ENCODE measurements at places on chromosomes 7 and 10. TPM values are rescaled to one million over a fixed set of nuclear protein-coding genes. Genes with fewer than 3 reads are reported as not detected.

GRCh38 chr7:64373017-64373416 lies 59.3 kb downstream of the ZNF736 start:
- DNase-seq = no peak

Gene TSC22D4
- 35.0 TPM for total RNA-seq

GRCh38 chr7:13179011-13179582 lies 491.7 kb downstream of the ARL4A start:
- DNase-seq = no peak

Gene HTRA1
- total RNA-seq = 104 TPM

Gene COL28A1
- 0.51 TPM for total RNA-seq

Gene FAM25C
- not detected for total RNA-seq

Gene ATXN7L1
- 5.5 TPM for total RNA-seq

DNA sequence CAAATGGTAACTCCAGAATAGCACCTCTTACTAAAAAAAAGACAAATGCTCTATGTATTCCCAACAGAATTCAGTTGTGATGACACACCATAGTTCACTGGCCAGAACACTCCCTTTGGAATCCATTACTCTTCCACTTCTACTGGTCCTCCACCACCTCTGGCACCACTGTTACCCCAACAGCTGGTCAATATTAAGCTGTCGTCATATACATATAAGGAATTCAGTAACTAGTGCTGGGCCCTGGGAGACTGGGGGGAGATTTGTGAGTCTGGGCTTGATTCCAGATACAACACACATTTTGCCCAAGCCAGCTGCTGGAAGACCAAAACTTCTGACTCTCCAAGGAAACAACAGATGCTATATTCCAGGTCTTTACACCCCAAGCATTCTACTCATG lies 26.0 kb upstream of the ITGA8 start:
- no peak for DNase-seq

Gene AOC1
- 0.43 TPM for total RNA-seq

DNA sequence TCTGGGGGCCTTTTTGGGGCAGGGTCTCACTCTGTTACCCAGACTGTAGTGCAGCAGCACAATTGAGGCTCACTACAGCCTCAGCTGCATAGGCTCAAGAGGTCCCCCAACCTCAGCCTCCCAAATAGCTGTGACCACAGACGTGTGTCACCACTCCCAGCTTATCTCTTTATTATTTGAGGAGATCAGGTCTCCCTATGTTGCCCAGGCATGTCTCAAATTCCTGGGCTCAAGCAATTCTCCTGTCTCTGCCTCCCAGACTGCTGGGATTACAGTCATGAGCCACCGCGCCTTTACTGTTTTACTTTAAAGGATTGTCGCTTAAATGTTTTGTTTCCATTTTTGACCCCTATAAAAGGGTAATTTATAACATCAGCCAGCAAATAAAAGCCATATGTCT lies 502.6 kb upstream of the AUTS2 start:
- no peak for DNase-seq

DNA sequence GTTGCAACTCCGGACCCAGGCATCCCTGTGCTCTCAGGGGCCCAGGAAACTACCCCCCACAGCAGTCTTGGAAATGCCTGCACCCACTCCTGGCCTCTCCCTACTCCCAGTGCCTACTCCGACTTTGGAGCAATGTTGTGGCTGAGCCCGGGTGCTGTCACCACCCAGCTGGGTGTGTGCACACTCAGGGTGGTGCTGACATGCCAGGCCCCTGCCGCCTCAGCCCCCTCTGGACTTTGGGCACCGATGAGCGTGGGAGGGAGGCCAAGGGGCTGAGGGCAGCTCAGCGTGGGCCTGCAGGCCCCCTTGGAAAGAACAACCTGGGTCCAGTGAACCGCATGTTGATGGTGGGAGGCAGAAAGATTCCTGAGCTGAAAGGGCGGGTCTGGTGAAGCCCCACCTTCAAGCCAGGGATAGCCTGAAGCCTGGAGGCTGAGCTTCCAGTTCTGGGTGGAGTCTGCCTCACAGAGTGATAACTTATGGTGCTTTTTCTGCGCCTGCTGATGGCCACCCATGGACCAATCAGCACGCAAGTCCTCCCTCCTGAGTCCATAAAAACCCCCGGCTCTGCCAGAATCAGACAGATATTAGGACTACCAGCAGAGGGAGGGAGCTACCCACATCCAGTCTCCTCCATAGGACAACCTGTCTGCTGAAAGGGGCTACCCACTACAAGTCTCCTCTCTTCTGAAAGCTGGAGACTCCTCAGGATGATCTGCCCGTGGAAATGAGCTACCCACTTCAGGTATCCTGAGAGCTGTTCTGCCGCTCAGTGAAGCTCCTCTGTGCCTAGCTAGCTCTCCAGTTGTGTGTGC lies 380.4 kb upstream of the SORCS1 start:
- DNase-seq = no peak

Gene AGMO
- total RNA-seq = 0.40 TPM

DNA sequence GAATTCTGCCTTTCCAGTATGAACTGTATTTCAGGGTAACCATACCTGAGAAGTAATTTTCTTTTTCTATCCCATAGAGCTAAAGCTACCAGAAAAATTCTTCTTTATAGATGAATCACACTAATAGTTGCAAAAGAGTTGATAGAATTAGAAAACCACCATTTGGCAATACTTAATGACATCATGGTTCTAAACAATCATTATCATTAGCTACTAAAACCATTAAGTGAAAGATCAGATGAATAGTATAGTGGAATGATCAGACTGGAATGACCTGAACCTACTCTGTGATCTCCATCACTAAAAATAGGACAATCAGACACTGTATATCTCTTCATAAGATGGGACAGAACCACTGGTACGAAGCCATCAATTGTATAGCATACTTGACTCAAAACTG lies 19.8 kb upstream of the ZC3HAV1L start:
- no peak for DNase-seq

- no peak for DNase-seq
These were observed 100.2 kb downstream of the COL13A1 start for GRCh38 chr10:69901628-69902505.

- no peak for DNase-seq
These were observed 84.6 kb upstream of the UNC5B start for GRCh38 chr10:71127773-71128172.

Gene ECHDC3
- total RNA-seq = 35.1 TPM

GRCh38 chr10:61612009-61612408 lies 50.7 kb upstream of the CABCOCO1 start:
- DNase-seq = no peak
